Stimulated activated memory B cell treated with anti-CD40 and anti-IgM and Interleukin-4, amounts not matched to agents 10 μg/mL and 1 μg/mL and 100 μg/mL, for 72 hours (primary cell): ENCODE measurements at places on chromosomes 16 and 17.

DNA sequence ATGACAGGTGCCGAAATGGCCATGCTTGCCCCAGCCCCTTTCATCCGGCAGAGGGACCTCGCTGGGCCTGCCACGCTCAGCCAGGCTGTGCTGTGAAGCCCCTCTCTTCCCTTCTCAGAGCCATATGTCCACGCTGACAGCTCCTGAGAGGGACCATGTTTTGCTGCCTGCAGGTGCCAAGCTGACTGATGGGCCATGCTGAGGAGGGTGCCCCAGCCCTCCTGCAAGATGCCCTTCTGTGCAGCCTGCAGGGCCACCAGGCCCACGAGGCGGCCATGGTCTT lies 33.1 kb upstream of the CDH15 start:
- ATAC-seq: no peak

DNA sequence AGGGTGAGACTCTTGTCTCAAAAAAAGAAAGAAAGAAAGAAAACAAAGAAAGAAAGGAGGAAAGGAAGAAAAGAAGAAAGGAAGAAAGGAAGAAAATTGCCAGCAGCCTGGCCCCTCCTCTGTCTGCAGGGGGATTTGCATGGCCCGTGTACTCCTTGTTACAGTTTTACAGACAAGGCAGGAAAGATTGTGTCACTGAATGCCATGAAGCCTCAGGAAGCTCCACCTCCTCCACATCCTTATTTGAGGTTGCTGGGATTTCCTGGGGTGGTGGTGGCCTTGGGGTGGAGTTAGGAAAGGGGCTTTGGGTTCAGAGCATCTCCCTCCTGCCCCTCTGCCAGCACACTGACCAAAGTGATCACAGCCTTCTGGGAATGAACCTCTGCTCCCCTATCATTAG lies 23.6 kb downstream of the CFAP20 start:
- no peak for ATAC-seq

- ATAC-seq: no peak
Measured at GRCh38 chr17:37176723-37177122, 199.1 kb upstream of the C17orf78 start.

DNA sequence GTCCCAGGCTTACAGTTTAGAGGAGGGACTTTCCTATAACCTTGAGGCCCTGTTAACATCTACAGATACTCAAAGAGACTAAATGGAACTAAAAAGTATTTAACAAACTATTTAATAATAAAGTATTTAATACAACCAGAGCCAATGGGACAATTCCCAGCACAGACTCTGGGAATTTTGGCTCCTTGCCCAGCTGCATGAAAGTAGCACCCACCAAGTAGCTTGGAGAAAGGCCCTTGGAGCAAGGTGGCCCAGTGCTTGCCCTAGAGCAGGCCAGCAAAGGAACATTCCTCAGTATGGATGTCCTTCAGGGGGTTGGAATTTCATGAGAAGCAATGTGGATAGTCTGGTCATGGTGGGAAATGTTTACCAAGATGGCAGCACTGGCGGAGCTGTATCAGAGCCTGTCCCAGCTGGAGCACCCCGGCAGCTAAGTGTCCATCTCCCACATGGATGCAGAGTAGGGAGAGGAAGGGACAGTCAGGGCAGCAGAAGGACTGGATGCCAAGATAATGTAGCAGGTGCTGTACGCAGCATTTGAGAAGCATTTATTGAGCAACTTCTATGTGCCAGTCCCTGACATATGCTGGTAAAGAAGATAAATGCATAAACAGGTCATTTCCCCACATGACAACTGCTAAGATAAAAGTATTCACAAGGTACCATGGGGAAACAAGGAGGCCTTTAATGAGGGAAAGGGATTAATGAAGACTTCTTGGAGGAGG lies 5.2 kb upstream of the SMARCD2 start:
- ATAC-seq: no peak

GRCh38 chr16:5025171-5025632 lies 8.5 kb downstream of the NAGPA start:
- no peak for ATAC-seq

DNA sequence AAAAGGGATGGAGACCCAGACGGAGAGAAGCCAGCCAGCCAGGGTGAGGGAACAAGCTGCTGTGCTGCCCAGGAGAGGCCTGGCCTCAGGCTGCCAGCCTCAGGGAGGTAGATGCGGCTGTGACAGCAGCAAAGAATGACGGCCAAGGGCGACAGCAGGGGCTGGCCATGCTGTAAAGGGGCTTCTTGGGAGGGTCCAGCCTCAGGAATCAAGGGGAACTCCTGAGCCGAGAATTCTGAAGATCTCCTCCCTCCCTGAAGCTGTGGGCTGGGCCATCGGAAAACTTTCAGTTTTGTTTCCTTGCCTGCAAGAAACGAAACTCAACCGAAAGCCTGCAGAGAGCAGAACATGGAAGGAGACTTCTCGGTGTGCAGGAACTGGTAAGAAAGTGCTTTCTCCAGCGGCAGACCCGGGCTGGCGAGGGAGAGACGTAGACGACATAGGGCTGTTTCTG lies at the start of gene XAF1:
TSS of gene XAF1 (plus strand) at position 316 of the 454 bp plus-strand sequence. CDS start at position 349, 33 bp downstream.
- ATAC-seq: peak; percentile 79

DNA sequence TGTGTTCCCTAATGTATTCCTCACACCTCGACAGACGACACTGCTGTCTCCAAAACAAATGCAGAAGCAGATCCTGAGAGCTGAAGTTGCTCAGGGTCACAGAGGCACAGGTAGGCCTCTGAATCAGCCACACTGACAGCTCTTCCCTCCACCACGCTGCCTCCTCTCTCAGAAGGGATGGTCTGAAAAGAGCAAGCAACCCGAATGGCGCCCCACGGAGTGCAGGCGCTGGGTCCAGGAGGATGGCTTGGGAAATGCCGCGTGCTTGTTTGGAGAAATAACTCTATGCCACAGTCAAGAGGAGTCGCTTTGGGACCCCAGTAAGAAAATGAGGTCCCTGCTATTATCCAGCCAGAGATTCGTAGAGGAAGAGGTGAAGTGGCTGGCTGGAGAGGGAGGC lies 15.9 kb downstream of the CYB561 start:
- no peak for ATAC-seq

DNA sequence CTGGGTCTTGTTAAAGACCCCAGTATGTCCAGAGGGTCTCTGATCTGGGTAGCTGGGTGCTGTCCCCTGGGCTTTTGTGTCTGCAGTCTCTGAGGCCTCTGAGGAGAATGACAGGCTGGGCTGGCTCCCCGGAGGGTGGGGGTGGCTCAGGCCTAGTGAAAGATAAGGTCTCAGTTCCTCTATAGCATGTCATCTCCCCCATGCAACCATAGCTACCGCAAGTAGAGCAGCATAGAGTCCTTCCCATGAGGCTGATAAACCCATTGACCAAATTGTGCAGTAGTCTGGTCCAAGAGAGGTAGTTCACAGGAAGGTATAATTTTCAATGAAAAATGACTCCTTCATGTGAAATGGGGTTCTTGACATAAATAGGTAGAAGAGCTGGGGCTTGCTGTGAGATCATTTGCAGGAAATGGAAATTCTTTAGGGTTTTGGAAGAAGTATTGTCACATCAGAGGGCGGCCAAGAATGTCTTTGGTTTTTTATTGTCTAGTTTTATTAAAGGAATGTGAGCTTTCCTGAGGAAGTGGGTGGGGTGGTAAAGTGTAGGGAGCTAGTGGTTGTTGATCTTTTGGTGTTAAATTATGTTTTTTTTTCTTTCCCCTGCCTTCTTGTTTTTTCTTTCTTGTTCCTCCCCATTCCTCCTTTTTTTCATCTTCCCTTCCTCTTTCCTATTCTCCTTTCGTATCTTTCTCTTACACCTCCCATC lies 21.0 kb downstream of the SLC7A6OS start:
- ATAC-seq: peak; percentile 96

DNA sequence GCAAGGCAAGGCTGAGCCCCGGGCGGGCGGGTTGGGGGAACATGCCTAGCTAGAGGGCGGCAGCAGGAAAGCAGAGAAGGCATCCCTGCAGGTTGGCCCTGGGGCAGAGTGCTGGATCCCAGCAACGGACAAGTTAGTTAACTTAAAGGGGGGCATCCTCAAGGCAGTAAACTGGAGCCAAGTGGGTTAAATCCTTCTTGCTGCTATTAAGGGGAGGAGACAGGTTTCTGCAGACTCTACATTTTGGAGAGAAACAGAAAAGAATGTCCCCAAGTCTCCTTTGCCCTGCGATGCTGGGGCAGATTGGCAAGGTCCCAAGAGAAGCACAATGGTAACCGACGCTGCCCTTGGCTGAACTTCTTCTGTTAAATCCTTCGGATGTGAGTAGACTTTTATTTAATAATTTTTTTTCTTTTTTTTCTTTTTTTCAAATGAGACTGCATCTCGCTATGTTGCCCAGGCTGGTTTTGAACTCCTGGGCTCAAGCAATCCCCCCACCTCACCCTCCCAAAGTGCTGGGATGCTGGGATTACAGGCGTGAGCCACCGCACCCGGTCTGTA lies 14.0 kb downstream of the ATP5PD start:
- no peak for ATAC-seq

DNA sequence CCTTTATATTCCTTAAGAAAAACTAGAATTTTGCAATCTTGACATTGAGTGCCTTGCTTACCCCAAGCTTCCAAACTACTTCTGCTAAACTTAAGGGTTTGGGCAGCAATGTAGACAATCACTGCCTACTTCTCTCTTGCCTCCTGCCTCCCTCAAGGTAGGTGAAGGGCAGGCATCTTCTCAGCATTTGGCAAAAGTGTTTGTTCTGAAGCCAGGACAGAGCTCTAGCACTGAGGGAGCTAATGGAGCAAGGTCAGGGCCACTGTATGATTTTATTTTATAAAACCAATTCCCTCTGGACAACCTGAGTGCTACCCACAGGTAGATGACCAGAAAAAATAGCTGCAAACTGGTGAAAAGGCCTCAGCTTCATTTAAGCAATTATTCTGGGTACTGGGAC lies 111.8 kb downstream of the IRX3 start:
- no peak for ATAC-seq

DNA sequence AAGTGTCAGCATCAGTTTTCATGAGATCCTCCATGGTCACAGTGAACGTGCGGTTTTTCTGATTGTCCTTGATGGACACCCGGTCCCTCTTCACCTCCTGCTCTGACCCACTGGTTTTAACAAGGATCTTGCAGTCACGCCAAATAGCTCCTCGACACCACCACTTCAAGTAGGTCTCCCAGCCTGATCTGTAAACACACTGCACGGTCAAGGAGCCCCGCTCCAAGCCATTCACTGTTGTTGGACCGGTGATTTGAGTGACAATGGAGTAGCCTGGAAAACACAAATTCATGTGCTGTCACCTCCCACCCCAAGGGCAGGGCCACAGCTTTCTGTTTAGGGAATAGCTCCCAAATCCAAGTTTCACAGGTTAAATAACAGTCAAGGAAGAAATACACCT lies 8.2 kb downstream of the CD300LF start:
- no peak for ATAC-seq

DNA sequence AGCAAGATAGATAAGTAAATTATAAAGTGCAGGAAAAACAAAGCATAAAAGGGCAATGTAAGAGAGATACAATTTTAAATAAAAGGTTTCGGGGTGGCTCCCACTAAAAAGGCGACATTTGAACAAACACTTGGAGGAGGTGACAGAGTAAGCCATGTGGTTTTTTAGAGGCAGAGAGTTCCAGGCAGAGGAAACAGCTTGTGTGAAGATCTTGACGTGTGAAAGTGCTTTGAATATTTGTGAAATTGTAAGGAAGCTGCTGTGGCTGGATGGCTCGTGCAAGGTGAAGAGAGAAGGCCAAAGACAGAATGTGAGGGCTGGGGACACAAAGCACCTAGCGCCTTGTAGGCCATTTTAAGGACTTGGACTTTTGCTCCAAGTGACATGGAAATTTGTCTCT lies 28.6 kb upstream of the HYDIN start:
- no peak for ATAC-seq

DNA sequence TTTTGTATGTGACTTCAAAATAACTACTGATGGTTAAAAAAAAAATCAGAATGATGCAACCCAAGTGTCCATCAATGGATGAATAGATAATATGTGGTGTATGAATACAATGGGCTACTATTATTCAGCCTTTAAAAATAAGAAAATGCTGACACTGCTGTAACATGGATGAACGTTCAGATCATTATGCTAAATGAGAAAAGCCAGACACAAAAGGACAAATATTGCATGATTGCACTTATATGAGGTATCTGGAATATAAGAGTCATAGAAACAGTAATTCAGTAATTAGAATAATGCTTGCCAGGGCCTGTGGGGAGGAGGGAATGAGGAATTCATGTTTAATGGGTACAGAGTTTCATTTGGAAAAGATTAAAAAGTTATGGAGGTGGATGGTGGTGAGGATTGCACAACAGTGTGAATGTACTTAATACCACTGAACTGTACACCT lies 25.4 kb downstream of the TENT4B start:
- no peak for ATAC-seq

- no peak for ATAC-seq
Measured at GRCh38 chr16:49953090-49953489, 71.9 kb upstream of the CNEP1R1 start.

- no peak for ATAC-seq
Measured at GRCh38 chr17:75350706-75351105, 54.8 kb downstream of the GRB2 start.

- ATAC-seq: no peak
Measured at GRCh38 chr17:70314096-70314495, 144.8 kb downstream of the KCNJ2 start.

DNA sequence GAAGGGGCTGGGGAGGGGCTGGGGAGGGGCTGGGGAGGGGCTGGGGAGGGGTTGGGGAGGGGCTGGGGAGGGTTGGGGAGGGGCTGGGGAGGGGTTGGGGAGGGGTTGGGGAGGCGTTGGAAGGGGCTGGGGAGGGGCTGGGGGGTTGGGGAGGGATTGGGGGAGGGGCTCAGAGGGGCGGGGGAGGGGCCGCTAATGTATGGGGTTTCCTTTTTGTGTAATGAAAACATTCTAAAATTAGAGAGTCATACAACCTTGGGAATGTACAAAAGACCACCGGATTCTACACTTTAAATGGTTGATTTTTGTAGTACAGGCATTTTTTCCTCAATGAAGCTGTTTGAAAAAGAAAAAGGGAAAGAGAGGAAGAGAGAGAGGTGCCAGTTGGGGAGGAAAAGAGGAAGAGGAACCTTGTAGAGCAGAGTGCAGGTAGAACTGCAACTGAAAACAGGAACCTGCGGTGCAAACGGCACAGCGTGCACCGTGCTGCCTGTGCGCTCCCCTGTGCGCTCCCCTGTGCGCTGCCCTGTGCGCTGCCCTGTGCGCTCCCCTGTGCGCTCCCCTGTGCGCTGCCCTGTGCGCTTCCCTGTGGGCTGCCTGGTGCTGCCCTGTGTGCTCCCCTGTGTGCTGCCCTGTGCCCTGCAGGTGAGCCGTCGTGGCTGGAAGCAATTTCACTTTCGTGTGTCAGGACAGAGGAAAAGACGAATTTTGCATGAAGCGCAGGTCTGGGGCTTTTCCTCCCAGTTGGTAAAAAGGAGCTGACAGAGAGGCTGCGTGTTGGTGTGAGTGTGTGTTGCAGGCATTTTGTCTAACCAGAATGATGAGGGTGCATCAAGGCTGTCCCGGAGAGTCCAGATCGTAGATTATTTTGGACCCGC lies 40.8 kb downstream of the METRNL start:
- peak; percentile 99 for ATAC-seq
